ENCODE measurements at places on chromosomes 4 and X.
A peak's percentile ranks its signal among the peaks of the same experiment; 100 is the strongest.

DNA sequence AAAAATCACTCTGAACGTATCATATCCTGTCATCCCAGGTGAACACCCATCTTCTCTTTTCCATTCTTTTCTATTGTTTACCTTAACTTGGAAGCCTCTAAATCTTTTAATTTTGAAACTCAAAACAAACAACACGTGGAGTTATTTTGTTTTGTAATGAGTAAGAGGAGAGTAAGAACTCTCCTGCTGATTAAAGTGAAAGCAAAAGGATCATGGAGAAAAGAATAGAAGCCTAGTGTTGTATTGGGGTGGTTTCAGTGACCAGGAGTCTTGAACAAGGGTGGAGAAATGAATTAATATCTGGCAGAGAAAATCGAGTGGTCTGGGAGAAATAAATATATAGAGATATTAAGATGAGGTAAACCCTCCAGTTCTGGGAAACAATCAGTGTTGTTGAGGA, 237.4 kb upstream of the UGT8 start:
- no peak for DNase-seq

- no peak for DNase-seq
These were observed 1.8 kb downstream of the SLC38A5 start for GRCh38 chrX:48468247-48468671.

- no peak for DNase-seq
These were observed 201.4 kb downstream of the CCNG2 start for GRCh38 chr4:77358315-77358928.

DNA sequence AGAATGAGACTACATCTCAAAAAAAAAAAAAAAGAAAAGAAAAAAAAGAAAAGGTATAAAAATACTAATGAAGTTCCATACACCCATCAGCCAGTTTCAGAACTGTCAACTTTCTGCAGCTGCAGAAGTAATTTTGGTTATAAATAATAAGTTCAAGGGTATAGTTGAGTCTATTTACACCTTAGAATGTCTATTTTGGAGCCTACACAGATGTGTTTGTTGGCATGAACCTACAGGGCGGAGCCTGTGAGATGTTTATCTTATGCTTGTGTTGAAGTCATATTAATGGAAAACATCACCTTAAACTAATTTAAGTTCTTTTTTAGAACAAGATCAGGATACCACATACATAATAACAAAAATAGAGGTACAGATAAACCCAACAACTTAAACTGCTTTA, 85.8 kb downstream of the RAPGEF2 start:
- DNase-seq = no peak

- DNase-seq = no peak
These were observed 208.9 kb upstream of the ARHGEF9 start for GRCh38 chrX:63993936-63994335.

DNA sequence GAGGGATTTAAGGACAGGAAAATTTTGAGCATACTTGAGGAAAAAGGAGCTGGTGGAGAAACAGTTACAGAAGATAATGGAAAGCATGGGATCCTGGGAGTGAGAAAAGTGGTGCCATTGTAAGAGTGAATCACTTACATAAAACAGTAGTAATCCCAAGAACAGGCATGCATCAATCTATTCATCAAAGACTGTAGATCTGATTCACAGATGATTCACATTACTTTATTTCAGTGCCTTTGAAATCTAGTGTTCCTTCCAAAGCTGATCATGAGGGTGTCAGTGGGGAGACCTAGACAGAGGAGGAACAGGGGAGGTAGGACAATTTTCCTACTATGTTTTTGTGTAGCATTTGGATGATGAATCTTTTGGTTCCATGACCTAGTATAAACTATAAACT, 102.7 kb downstream of the TAB3 start:
- DNase-seq = no peak

- no peak for DNase-seq
These were observed at the start of gene ARHGEF38 for GRCh38 chr4:105551965-105552746. ARHGEF38 (plus strand) TSS chr4:105552620; CDS start chr4:105552766, 146 bp downstream.

DNA sequence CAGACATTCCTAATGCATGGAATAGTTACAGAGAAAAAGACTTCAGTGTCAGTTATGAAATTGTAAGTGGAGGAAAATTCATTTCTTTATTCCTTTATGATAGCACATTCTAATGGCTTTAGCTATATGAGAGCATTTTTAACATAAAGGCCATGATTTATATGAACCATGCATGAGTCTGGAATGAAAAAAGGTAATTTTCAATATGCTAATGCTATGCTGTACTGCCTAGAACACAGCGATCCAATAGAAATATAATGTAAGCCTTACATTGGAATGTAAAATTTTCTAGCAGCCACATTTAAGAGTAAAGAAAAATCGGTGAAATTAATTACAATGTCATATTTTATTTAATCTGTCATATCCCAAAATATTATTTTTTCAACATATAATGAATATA, 932.0 kb downstream of the C4orf33 start:
- DNase-seq = no peak

DNA sequence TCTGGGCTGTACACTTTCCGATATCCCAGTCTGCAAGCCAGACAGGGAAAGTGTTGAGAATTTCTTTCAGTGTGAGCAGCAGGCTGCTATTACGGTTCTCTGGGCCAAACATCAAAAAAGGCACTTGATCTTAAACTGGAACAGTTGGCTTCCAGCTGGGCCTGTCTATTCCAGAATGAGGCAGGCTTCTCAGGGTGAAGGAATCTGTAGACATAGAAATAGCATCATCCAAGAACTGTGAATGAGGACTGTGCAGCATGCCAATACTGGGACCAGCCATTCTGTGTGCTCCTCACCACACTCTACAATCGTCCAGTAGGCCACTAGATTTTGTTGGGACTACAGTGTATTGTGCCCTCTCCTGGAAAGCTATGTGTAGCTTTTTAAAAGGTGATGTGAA, 31.1 kb downstream of the ART3 start:
- no peak for DNase-seq

GRCh38 chr4:156113138-156113765, 159.6 kb upstream of the CTSO start:
- DNase-seq = no peak

GRCh38 chr4:137390707-137391106, 141.6 kb downstream of the PCDH18 start:
- DNase-seq = no peak

DNA sequence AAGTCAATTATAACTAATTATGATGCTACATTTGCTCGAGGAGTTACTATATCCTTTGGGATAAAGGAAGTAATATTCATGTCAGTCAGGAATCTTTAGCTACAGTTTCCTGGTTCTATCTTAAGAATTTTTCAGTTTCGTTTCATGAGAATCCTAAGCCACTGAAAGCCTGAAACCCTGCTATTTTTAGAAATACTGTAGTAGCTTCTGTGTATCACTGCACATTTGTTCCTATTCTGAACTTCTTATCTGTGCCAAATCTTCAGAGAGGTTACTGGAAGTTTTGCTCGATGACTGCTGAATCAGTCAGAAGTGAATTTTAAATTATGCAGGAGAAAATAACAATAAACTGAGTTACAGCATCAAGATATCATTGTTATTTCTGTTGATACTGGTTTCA, 249.2 kb downstream of the TENM3 start:
- DNase-seq = no peak

GRCh38 chr4:84669201-84669600, 86.3 kb downstream of the CDS1 start:
- DNase-seq = no peak

DNA sequence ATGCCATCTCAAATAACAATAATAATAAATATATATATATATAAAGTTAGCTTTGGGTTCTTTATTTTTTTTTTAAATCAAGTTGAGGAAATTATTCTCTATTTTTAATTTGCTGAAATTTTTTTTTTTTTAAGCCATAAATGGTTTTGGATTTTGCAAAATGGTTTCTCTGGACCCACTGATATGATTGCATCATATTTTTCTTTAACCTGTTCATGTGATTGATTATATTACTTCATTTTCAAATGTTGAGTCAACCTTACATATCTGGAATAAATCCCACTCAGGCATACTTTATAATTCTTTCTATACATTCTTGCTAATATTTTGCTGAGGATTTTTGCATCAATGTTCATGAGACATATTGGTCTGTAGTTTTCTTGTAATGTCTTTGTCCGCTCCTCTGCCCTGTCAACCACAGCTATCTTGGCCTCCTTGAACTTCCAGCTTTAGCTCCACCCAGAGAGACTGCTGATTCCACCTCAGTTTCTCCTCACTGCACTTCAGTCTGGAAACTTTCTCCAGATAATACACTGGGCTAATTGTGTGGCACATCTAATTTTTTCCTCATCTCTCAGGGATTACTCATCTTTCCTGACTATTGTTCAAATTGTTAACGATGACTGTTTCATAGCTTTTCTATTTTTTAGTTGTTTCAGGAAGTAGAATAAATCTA, 160.9 kb upstream of the GIMD1 start:
- no peak for DNase-seq

DNA sequence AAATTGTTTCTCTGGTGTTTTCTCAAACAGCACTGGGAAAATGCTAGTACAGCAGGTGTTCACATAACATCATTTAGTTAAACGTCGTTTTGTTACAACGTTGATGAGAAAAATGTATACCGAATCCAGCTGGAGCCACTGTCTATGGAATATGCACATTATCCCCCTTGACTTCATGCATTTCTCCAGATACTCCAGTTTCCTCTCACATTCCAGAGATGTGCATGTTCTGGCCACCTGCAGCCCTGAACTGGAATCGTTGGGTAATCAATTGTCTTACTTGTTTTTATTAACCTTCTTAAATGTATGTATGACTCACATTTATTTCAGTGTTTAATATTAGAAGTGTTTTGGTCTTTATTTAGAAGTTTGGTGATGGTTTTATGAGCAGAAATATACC, 18.4 kb upstream of the ODAM start:
- DNase-seq = no peak

- DNase-seq = no peak
These were observed 108.1 kb downstream of the RAPGEF2 start for GRCh38 chr4:159210975-159211374.

GRCh38 chr4:141659539-141659938, 23.2 kb downstream of the IL15 start:
- no peak for DNase-seq

- DNase-seq = no peak
These were observed 88.8 kb downstream of the MAMLD1 start for GRCh38 chrX:150451953-150452352.

GRCh38 chr4:168380290-168380689, 61.7 kb upstream of the DDX60 start:
- no peak for DNase-seq

DNA sequence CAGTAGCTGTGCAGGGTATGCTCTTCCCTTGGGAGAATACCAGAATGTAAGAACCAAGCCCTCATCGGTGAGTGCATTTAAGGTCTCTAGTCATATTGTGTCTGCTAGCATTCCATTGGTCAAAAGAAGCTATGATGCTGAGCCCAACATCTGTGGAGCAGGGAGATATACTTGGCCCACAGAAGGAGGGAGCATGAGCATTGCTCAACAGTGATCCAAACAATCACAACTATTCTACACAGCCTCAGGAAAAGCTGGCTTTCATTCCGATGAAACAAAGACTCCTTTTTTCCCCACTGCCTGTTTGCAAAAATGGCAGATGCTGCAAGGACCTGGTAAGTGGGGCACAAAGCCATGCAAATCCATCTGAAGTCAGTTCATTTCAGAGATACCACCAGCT, 80.6 kb upstream of the DHX15 start:
- no peak for DNase-seq

GRCh38 chr4:99587803-99588202, 13.2 kb downstream of the MTTP start:
- no peak for DNase-seq

DNA sequence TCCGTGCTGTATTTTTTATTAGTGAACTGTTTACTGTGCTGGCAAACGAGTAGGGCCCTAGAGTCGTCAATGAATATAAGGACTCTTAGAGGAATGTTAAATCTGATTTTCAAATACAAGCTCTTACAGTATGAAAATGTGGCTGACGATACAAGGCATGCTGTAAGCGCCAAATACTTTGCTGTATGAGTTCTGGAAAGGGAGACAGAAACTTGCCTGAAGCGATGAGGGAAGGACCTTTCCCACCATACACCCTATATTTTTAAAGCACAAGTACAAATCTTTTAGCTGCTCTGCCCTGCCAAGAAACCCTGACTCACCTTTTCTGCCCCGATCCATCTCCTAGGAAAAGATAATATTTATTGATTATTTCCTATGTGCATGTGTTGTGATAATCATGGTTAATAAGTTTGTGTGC, 15.7 kb upstream of the RUFY3 start:
- DNase-seq = no peak

DNA sequence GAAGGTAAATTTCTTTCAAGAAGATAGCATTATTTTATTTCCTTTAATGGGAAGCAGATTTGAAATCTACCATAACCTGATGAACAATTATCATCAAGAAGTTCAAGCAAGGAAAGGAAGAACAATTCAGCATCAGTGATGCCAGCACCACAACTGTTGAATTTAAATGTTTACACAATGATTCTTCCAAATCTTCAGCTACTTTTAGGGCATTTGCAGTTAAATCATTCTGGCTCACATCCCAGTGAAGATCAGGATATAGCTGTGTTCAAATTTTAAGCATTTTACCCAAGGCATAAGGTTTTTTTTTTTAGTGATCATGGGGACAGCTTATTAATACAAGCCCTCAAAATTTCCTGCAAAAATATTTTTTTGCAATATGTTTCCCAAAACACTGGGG, 112.9 kb downstream of the SHISA3 start:
- DNase-seq = no peak

GRCh38 chrX:8783097-8783713, 18.0 kb downstream of the FAM9A start:
- DNase-seq = peak; percentile 40

DNA sequence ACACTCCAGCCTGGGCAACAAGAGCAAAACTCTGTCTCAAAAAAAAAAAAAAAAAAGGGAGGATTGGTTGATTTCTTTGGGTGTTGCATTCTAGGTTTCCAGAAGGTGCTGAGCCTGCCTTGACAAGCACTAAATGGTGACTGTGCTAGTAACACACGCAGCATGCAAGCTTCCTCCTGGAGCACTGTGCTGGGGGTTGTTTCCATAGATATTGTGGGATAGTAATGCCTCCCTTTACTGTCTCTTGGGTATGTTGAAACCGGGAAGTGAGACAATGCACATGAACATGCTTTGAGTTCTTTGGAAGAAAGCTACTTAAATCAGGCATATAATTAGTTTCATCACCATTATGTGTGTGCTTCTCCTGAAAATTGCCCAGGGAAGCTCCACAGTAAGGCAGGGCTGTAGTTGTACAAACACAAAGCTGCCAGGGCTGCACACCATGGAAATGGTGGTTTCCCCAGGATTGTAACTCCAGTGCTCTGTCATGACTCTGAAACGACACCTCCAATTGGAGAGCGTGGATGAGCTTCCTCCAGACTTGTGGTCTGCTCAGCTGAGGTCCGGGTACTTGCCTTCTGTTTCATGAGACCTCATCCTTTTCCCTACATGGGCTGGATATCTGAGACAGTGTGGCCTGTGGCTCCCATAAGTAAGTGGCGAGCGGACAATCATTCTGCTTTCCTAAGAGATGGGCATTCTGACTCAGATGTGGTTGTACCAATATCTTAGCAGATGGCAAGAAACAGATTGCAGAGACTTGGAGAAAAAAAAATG, 31.5 kb upstream of the STOX2 start:
- DNase-seq = no peak
